ENCODE measurements at places on chromosomes 2 and 18.

GRCh38 chr2:24542269-24542872 lies 51.3 kb downstream of the NCOA1 start:
- no peak for DNase-seq

- DNase-seq = no peak
Measured at GRCh38 chr2:36452260-36452659, 96.7 kb downstream of the CRIM1 start.

GRCh38 chr2:102245266-102246151 lies 58.7 kb downstream of the IL1RL2 start:
- no peak for DNase-seq

GRCh38 chr2:26302846-26303245 lies 43.1 kb upstream of the SELENOI start:
- no peak for DNase-seq

DNA sequence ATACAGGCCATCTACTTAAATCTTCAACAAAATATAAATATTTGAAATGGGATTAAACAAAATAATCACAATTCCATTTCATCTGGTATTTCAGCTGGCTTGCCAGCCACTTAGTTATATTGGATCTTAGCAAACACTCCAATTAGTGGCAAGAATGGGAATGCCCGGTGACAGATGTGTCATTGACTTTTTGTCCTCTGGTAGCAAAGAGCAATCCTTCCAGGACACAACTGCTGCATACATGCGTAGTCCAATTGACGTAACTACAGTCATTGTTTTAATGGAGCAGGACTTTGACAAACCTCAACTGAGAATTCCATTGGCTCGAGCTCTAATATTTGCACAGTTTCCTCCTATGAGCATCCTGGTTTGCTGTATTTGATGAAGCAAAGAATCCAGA lies 69.9 kb downstream of the RNF152 start:
- DNase-seq = no peak

DNA sequence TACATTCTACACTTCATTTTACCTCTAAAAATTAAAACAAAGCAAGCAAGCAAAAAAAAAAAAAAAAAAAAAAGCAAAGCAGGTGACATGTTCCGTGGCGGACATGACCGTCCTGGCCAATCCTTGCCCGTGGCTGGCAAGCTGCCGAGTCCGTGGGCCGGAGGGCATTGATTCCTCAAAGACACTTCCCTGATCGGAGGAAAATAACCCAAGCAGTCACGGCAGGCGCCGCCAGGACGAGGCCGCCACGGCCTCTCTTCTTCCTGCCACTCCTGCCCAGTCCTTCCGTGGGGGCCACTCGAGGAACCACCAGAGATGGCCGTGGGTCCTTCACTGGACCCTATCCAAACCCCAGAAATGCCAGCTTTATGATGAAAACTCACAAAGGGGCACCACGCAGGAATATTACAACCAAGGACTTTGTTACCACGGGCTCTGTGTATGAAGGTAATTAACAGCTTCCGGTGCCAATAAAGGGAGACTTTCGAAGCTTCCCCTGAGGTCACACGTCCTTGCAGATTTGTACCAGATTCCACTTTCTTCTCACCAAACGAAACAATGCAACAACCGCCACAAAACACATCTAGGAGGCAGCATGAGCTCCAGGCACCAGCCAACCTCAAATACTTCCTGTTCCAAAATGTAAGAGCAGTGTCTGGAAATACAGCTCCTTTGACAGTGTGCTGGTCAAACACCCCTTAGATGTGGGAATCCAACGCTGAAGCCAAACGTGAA lies 170.3 kb downstream of the HDAC4 start:
- peak; percentile 85 for DNase-seq

GRCh38 chr2:76980067-76980787 lies 541.9 kb downstream of the LRRTM4 start:
- DNase-seq = no peak

DNA sequence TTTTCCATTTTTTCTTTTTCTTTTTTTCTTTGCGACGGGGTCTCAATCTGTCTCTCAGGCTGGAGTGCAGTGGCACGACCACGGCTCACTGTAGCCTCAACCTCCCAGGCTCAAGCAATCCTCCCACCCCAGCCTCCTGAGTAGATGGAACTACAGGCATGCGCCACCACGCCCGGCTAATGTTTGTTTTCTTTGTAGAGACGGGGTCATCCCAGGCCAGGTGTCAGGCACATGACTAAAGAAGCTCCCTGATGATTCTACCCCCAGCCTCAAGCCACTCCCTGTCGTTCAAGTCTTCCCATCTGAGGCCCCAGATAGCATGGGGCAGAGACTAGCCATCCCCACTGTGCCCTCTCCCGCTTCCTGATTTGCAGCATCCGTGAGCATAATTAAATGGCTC lies 9.8 kb upstream of the FZD5 start:
- no peak for DNase-seq

- DNase-seq = no peak
Measured at GRCh38 chr2:173386021-173386737, 31.5 kb downstream of the CDCA7 start.

DNA sequence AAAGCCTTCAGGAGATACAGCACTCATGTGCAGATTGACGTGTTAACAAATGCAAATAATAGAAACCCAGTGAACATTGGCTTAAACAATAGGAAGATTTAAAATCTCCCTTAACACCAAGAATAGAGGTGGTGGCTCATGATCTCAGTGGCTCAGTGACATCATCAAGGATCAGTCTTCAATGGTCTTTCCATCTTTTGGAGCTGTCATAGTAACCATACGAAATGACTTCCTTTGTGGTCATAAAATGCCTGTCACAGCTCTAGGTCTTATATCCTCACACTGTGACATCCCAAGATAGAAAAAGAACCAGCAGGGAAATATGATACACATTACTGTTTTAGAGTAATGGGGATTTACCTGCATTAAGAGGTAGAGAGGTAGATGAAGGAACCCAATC lies 59.6 kb upstream of the ACKR3 start:
- no peak for DNase-seq
